Fibroblast of pulmonary artery (primary cell): ENCODE measurements at places on chromosomes 4 and X.

DNA sequence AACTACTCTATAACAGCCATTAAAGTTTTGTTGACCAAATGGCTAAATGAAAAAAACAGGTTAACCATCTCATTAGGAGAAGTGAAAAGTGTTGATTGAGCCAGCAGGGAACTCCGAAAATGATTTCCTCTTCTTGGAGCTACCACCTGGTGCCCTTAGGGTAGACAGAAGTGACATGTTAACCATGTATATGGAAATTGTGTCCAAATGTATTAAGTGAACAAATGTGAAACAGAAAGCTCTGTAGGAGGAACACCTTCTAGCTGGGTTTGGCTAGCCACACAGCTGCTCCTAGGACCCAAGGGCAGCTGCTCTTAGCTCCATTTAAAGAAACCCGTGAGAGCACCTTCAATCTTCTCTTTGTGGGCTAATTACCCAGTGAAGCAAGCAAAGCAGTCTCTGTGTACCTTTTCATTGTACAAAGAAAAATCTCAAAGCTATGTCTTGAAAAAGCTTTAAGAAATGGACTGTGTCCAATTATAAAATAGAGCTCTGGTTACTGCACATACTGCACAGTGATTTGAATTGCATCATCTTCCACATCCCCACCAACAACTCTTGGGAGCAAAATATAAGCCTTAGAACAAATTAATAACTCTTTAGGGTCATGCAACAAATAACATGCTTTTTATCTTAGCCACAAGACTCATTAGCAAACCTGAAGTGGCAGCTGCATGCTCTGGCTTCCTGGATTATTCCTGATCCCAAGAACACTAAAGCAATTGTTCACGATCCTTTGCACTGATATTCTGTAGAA, 59.2 kb upstream of the PARM1 start:
- DNase-seq = peak; percentile 8

DNA sequence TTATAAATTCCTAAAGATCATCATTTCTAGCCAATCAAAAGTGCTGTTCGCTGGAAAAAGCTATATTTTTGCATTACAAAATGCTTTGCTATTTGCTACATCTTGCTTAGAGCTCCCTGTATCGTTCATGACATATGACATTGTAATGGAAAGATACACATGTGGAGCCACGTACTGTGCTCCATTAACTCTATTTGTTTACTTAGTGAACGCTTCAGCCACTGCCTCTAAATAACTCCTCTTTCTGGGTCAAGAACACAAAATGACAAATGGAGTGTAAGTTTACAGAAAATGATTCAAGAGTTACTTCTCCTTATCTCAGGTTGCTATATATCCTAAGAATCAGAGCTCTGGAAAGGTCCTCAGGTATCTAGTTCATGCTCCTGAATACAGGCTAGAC, 329.1 kb upstream of the SMIM31 start:
- DNase-seq = no peak

DNA sequence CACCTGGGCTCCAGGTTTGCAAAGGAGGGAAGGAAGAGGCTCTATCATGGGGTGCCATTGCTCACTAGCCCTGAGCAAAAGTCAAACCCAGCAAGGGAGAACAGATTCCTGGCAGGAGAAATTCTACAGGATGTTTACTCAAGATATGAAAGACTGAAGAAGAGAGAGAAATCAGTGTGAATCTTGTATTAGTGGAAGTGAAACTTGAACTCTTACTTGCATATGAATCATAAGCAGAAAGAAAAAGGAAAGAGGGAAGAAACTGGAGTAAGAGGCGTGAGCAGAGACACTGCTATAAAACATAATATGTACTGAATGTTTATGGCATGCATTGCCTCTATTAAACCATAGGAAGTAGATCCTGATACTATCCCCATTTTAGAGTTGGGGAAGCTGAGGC, 60.9 kb downstream of the C4orf46 start:
- peak; percentile 24 for DNase-seq

GRCh38 chrX:3504916-3505315, 158.5 kb upstream of the MXRA5 start:
- no peak for DNase-seq

GRCh38 chr4:101699441-101700124, 90.9 kb upstream of the BANK1 start:
- no peak for DNase-seq

DNA sequence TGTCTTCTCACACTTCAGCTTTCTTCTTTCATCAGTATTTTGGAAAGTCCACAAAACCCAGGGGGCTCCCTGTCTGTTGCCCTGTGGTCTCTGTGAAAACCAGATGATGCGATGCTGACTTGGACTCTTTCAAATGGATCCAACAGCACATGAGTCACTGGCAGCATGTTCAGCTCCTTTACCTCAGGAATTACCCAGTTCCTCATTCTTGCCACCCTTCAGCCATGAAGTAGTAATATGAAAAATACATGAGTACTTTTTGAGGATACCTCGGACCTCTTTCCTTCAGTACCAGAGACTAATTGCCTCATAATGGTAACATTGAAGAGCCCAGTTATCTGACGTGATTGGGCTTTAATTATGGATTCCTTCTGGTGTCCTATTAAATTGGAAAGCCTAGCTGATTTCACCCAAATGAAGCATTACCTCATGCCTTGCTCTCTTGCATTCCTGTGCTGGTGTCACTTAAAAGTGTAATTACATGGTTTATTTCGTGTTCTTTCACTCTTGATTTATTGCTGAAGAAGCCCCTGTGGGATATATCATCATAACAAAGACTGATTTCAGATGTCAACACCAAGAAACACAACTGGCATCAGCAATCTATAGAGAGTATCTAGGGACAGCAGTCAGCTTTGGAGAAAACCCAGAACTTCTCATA, 63.4 kb downstream of the NFKB1 start:
- peak; percentile 45 for DNase-seq

GRCh38 chr4:146040623-146041022, 102.0 kb upstream of the ZNF827 start:
- no peak for DNase-seq

- DNase-seq = peak; percentile 82
Observed at GRCh38 chrX:47623540-47624027, 3.9 kb upstream of the SYN1 start.

GRCh38 chrX:126770179-126770578, 49.4 kb upstream of the PRR32 start:
- DNase-seq = no peak

DNA sequence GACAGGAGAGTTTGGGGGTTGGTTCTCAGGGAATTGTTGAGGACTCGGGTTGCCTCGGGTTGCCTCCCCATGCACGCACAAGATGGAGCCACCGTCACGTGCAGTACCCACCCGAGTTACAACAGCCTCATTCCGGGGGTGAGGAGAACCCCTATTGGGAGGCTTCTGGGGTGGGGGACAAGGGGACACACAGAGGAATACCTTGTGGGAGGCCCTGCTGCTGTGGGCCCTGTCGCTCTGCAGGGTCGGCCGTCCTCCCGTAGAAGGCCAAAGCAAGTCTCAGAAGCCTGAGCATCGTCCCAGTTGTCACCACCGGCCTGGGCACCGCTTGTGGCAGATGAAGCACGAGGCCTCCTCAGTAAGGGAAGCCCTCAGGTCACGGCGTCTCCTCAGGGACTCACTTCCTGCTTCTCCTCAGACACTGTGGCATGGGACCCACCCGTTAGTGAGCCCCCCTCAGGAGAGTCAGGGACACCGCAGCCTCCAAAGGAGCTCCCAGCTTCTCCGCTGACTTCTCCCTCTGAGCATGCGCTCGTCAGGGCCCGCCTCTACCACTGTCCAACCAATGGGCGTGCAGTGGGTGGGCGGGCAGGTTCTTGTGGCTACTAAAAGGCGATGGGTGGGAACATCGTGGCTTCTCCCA, at the start of gene CT55:
CT55 (minus strand) TSS at position 522 of the 643 bp plus-strand sequence; CDS start at position 295, 227 bp downstream.
- DNase-seq = no peak

DNA sequence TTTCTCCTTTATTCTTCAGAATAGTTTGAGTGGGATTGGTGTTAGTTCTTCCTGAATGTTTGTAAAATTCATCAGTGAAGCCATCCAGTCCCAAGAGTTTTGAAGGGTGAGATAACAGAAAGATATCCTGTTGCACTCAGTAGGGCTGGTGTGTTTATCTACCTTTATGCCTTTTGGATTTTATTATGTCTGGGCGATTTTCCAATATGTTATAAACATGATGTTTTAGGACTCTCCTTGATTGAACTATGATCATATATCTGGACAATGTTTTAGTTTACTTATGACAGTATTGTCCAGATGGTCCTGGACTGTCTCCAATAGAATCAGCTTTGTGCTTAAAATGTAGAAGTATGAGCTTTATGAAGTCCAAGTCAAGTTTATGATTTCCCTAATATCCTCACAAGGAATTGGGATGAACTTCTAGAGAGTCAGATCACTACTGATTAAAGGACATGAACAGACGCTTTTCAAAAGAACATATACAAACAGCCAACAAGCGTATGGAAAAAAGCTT, 77.6 kb upstream of the ITM2A start:
- DNase-seq = no peak

DNA sequence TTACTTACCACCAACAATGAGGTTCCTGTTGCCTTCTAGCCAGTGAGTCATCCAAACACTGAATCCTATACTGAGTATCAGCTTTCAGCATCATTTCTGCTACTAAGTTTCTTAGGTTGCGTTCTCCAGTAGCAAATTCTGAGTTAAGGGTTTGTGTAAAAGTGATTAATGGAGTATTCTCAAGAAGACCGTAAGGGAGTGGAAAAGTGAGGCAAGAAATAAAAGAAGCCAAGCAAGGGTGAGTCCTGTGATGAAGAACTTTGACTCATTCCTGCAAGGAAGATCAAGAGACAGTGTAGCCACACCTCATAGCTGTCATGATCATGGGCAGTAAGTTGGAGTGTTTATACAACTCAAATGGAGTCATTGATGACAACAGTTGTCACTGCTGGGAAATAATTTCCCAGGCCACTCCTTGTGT, 446.2 kb downstream of the RAPGEF2 start:
- DNase-seq = no peak

GRCh38 chr4:74545448-74545847, 100.5 kb downstream of the AREG start:
- peak; percentile 94 for DNase-seq

DNA sequence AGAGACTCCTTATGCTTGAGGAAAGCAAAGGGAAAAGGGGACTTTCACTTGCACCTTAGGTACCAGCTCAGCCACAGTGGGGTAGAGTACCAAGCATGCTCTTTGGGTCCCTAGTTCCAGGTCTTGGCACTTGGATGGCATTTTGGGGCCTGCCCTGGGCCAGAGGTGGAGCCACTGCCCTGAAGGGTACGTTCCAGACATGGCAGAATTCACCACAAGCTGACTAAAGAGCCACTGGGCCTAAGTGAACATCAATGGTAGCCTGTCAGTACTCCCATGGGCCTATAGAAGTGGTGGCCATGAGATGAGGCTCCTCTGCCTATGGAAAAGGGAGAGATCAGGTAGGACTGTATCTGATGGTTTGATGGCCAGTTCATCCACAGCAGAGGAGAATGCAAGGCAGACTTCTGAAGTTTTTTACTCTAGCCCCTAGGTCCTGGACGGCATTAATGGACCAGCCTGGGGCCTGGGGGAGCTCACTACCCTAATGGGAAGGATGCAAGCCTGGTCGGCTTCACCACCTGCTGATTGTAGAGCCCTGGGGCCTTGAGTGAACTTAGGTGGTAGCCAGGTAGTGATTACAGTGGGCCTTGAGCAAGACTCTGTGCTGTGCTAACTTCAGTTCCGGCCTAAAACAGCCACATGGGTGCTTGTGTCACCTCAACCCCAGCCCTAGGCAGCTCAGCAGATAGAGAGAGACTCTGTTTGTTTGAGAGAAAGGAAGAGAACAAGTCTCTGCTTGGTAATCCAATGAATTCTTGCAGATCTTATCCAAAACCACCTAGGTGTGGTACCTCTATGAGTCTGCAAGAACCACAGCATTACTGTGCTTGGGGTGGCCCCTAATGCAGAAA, 19.8 kb upstream of the HSFX4 start:
- DNase-seq = no peak

DNA sequence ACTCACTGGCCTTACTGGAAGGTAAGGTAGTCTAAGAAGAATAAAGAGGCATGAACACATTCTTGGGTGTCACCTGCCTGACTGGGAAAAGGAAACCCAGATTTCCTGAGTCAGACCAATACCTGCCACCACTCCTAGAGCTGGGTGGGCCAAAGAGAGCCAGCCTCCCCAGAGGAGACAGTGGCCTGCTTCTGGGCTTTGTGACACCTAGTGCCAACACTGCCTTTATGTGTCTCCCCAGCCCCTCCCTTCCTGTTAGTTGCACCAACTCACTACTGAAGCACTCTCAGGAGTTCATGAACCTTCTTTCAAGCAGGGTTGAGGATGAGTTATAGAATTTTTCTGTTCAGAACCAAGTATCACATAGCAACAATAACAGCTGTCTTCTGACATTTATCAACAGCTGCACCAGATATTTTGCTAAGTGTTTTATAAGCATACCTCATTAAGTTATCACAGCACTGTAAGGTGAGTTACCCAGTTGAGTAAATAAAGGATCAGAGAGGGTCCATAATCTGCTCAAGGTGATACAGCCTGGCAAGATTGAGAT, 77.6 kb upstream of the ETNPPL start:
- DNase-seq = no peak

- no peak for DNase-seq
Observed at GRCh38 chrX:39944416-39944815, 153.3 kb downstream of the BCOR start.

GRCh38 chr4:26858947-26859401, 1.7 kb upstream of the STIM2 start:
- DNase-seq = no peak

GRCh38 chr4:48005781-48006180, 10.7 kb downstream of the CNGA1 start:
- no peak for DNase-seq

DNA sequence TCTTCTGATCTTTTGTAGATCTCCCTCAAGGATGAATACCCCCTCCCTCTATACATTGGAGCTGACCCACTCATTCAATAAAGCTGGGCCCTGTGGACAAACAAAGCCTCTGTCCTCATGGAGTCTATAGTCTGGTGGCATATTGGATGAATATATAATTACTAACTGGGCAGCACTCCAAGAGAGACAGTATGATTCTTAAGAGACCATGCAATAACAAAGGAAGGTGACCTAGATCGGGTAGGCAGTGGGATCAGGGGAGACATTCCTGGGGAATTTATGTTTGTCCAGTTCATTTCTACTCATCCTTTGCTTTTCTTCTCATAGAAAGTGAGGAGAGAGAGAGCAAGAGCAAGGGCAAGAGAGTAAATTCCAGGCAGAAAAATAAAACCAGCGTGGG, 23.5 kb upstream of the CXCL13 start:
- DNase-seq = no peak

DNA sequence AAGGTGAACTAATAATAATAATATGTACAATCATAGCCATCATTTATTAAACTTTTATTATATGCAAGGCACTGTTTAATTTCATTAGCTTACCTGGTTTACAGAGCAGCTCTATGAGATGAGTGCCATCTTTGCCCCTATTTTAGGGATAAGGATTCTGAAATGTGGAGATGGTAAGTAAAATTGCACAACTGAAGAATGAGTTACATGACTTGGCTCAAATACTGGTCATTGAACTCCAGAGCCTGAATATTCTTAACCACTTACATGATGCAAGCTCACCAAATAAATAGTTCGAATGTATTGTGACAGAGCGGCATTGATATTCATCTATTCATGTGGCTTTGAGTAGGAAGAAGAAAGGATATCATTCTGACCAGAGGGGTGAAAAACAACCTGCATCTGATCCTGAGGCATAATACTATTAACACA, 11.7 kb downstream of the ALB start:
- DNase-seq = no peak

GRCh38 chr4:52554612-52555355, 104.3 kb downstream of the USP46 start:
- DNase-seq = peak; percentile 30
